GM12891 (cell line): ENCODE measurements at places on chromosomes 5 and 9.

- DNase-seq: no peak
Observed at GRCh38 chr5:136128481-136128880, 4.2 kb upstream of the SMAD5 start.

- DNase-seq: no peak
Observed at GRCh38 chr9:12014488-12014887, 678.7 kb upstream of the TYRP1 start.

GRCh38 chr9:137757613-137758029 is 120.0 kb upstream of the CACNA1B start:
- no peak for DNase-seq

- no peak for DNase-seq
Observed at GRCh38 chr5:169719360-169720314, 82.6 kb downstream of the DOCK2 start.

- no peak for DNase-seq
Observed at GRCh38 chr9:95087659-95088242, 229.8 kb downstream of the FANCC start.

DNA sequence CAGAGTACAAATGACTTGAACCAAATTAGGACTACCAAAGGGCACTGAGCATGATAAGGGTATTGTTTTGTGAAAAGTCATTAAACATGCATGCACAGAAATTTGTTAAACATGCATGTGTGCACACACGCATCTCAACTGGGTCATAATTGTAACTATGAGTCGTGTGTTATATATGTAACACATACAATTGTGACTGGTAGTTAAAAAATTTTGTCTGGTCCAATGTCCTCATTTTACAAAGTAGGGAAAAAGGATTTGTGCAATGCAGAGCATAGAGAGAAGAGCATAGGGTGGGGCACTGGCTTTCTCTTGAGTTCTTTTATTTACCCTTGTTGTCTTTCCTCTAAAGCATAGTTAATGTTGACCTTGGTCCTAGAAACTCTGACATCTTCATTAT is 19.3 kb upstream of the IGFBPL1 start:
- DNase-seq: no peak

GRCh38 chr9:7089406-7090193 is 331.8 kb downstream of the KDM4C start:
- DNase-seq: no peak

GRCh38 chr9:71762900-71763653 is 5.2 kb downstream of the CEMIP2 start:
- DNase-seq: no peak

GRCh38 chr9:84136119-84136868 is 155.7 kb downstream of the RMI1 start:
- no peak for DNase-seq

DNA sequence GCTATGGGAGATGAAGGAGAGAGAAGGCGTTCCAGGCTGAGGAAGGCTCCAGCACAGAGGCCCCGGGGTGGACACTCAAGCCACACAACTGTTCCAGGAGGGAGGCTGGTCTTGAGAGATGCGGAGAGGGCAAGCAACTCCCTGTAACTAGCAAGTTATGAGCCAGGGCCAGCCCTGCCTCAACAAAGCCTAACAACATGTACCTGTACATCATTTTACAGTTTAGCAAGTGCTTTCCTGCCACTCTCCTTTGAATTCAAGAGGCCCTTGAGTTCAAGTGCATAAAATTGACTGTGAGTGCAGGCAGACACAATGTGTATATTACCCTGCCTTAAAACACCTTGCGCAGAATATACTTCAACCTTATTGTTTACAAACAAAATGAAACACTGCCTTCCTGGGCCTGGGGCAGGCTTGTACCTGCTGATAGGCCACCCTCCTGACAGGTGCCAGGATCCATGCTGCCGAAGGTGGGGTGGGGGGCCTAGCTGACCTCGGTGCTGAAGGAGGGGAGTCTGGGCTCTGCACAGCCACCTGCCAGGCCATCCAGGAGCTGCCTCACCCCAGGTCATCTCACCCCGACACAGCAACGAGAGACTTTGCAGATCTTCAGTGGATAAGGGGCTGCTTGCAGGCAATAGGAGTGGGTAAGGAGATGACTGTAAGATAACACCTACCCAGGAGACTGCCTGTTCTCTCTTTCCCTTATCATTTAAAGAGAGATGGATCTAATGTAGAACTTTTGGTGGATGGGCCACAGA is 80.0 kb downstream of the PPARGC1B start:
- no peak for DNase-seq

- DNase-seq: no peak
Observed at GRCh38 chr5:141957367-141957996, 520 bp downstream of the PCDH12 start.

DNA sequence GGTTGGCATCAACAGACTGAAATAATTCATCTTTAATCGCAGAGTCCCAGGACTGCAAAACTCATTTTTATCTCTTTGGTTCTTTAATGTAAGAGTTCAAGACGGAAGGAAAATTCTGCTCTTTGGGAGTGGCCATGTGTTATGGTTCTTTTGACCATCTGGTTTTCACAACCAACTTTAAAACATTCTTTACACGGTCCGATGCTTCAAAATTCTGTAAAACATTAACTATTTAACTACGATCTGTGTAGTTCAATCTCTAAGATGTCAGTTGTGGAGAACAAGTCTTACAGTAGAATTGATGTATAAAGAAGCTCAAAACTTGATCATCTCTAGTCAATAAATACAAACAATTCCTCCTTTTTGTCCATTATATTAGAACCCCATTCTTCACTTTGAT is 83.0 kb downstream of the CMYA5 start:
- DNase-seq: no peak

DNA sequence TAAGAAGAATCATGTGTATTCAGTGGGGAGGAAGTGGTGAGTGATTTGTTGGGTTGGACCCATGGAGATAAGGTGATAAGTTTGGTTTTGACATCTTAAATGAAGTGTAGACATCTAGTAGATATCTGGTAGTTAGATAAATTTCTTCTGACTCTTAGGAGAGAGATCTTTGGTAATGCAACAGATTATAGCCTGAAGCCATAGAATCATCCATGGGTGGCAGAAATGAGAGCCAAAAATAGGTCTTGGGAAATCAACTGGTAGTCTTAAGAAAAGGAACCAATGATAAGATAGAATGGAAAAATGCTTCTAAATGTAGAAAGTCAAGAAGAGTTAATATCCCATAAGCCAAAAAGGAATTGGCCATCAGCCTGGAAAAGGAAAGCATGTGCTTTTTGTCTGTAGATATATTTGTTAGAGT is 532.7 kb upstream of the GRAMD2B start:
- no peak for DNase-seq

- no peak for DNase-seq
Observed at GRCh38 chr9:126796758-126797157, 8.1 kb upstream of the ZBTB43 start.

- DNase-seq: no peak
Observed at GRCh38 chr5:158079097-158079496, 220.2 kb upstream of the CLINT1 start.

- no peak for DNase-seq
Observed at GRCh38 chr9:4317205-4317604, 17.3 kb upstream of the GLIS3 start.

- DNase-seq: no peak
Observed at GRCh38 chr5:105230516-105231157, 1668.0 kb upstream of the NUDT12 start.

- DNase-seq: peak; percentile 26
Observed at GRCh38 chr5:122756264-122756911, 18.5 kb upstream of the SNX2 start.

DNA sequence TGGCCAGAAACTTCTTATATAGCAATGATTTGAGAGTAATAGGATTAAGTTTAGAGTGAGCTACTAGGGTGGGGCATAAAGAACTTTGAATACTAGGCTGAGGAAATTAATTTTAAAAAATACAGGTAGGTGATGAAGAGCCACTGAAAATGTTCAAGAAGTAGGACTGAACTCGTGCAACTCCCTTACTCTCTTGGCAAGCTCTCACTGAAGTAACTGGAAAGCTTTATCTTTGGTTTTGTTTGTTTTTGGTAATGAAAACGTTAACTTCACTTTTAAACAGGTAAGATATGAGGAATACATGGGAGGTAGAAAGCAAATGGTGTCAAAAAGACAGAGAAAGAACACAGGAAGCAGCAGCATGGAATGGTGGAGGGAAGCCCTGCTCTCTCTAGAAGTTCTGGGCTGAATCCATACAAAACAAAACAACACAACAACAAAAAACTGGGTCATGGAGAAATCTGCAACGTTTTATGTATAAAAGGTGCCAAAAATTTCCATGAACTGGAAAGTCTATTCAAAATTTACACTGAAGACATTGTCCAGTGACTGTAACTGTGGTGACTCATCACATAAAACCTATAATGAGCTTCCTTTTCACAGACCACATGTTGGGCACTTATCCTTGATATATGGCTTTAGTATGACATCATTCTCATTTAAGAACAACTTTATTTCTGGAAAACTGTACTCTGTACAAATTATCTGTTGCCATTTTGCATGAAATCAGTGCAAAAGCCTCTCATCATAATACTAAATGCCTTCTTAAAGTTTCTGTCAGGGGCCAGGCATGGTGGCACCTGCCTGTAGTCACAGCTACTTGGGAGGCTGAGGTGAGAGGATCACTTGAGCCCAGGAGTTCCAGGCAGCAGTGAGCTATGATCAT is 91.2 kb upstream of the CHD1 start:
- no peak for DNase-seq

GRCh38 chr9:118230329-118230728 is 526.1 kb downstream of the TLR4 start:
- no peak for DNase-seq

GRCh38 chr5:110441035-110441434 is 285.4 kb downstream of the TMEM232 start:
- DNase-seq: no peak

- DNase-seq: no peak
Observed at GRCh38 chr5:14306329-14306815, 163.2 kb downstream of the TRIO start.

GRCh38 chr9:92920437-92920836 is 26.9 kb upstream of the FGD3 start:
- DNase-seq: no peak

- no peak for DNase-seq
Observed at GRCh38 chr5:78829811-78830527, 155.1 kb downstream of the ARSB start.

DNA sequence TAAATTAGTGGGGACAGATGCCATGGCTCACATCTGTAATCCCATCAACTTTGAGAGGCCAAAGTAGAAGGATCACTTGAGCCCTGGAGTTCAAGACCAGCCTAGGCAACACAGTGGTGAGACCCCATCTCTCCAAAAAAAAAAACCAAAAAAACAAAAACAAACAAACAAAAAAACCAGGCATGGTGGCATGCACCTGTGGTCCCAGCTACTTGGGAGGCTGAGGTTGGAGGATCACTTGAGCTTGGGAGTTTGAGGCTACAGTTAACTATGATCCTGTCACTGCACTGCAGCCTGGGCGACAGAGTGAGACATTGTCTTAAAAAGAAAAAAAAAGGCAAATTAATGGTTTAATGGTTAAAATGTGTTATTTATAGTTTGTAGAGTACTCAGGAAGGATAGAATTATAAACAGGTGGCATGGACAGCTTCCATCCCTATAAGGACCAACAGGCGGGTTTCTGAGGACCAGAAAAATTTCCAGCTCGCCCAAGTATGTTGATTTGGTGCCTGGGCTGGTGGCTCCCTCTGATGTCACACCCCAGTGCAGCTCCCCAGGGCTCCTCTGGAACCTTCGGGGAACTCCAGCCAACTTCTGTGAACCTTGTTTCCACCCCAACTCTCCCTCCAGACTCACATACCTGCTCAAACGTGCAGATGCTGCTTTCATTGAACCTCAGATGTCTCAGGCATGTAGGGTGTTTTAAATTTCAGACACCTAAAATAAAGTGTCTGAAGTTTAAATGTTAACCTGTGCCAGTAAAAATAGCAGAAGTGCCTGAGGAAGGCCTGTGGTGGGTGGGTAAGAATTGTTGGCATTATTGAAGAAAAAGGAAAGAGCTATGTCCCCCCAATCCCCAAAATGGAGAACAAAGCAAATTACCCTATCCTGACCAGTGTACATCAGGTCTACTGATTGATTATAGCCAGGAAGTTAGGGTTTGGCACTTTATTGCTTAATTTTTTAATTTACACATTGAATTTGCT is 69.0 kb downstream of the TRIO start:
- no peak for DNase-seq

GRCh38 chr5:154408811-154409210 is 37.0 kb upstream of the SAP30L start:
- no peak for DNase-seq

GRCh38 chr5:53109056-53109442 is 508 bp downstream of the MOCS2 start:
- no peak for DNase-seq

DNA sequence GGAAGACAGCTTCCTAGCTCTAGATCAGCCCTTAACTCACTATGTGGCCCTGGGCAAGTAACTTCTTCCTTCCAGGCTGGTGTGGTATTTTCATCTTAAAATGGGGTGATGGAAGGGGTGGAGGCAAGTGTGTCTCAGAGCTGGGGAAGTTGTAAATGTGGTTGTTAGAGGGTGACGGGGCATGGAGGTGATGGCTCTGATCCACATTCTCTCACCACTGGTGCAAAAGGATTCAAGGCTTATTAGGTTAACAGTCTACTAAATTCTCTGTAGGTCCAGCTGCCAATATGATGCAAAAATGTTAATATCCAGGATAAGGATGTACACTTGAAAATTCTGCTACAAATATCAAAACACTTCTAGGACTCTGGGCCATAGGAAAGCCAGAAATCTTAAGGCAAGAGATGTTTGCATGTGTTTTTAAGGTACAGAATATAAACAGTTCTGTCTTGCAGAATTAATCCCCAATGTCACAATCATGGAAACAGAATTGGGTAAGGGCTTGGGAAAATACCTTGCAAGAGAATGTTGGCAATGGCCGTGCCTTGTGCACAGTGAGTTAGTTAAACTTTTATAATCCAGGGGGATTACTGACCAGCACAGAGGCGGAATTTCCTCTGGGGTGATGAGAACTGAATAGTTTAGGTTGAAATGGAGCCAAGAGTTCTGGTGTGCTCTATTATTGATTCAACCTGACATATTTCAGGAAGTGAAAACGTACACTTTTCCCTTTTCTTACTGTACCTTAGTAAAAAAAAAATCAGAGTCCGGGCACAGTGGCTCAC is 19.8 kb downstream of the TNFSF15 start:
- no peak for DNase-seq

DNA sequence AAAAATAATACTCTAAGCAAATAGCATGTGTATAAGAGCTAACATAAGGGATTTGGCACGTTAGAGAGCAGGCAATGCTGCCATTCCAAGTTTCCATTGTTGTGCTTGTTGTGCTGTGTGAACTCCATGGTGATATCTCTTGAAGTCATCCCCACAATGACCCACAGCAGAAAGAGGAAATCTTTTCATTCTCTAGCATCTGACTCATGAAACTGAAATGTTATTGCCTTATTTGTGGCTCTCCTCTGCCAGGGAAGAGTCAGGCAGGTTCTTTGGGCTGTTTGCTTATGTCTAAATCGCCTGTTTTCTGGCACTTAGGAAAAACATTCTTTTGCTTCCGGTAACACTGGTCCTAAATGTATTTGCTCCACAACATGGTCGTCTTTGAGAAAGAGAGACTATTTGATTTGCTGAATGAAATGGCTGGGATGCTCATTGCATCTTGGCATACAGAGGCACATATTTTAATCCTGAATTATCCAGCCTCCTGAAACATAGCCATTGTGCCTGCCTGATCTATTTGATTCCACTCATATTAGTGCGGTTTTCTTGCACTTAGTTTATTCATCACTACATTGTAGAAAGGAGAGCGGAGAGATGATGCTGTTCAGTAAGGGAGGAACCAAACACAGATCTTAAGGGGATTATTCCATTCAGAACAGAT is 188.8 kb downstream of the CSNK1G3 start:
- no peak for DNase-seq

- DNase-seq: no peak
Observed at GRCh38 chr9:14715102-14715501, 7.4 kb downstream of the CER1 start.
